ENCODE measurements at places on chromosomes 3 and 15.

DNA sequence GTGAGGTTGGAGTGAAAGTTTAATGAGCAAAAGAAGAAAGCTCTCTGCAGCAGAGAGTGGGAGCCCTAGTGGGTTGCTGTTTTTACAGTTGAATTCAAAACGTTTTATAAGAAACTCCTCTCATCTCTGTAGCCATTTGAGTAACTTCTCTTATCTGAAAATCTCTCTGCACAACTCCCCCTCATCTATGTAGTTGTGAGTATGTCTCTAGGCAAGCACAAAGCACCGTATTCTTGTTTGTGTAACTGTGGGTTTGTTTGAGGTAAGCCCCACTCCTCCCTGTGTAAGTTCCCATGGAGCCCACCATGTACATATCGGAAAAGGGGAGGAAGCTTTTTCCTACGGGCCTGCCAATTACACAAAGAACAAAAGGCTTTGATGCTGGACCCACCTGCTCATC lies 56.5 kb upstream of the GOLGA6L2 start:
- no peak for DNase-seq

DNA sequence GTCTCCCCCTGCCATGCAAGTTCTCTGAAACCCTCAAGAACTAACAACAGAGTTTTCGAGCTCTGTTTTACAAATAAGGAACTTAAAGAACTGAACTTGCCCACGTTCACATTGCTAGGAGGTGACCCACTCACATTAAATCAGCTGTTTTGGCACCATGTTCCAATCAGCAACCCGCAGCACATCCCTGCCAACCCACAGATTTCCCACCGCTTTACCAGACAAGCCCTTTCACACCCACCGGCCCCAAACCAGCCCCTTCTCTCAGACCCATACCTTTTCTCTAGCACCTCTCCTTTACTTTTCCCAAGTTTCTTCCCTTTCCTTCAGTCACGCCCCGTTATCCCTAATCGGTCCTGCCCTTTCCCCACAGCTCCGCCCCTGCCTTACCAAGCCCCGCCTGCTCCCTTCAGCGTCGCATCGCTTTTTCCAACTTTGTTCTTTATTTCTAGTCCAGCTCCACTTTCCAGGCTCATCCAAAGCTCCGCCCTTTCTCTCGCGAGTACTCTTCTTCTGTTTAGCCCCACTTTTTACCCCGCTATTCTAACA lies 804 bp upstream of the BRPF1 start:
- no peak for DNase-seq

- no peak for DNase-seq
These were observed 20.0 kb upstream of the KLF13 start for GRCh38 chr15:31306426-31307269.

DNA sequence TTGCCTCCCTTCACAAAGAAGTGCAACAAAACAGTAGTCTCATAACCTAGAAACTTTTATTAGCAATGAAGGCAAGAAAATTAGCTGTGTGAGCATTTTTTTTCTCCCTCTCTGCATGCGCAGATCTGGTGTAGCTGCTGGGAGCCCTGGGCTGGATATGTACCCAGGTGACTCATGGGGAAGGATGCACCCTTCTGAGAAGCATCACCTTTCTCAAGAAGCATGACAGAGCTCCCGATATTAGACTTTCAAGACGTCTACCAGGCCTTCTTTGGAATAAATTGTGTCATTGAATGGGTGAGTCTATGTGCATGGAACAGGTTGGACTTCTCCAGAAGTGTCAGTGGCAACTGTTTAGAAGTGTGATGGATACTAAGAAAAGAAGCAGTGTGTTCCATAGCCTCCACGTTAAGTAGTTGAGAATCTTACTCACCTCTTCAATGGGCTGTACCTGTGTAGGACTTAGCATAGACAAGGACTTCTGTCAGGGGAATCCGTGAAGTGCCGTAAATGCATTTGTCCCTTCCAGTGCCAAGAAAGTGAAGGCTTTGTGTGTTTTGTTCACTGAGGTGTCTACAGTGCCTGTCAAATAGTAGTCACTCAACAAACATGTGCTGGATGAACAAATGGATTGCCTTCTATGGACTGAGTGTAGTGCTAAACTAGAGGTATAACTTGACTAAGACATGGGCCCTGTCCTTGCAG lies 47.7 kb upstream of the RASGRP1 start:
- no peak for DNase-seq

- no peak for DNase-seq
These were observed 108.0 kb downstream of the STAG1 start for GRCh38 chr3:136644212-136644611.

GRCh38 chr3:183439515-183439914 lies 11.1 kb upstream of the MCF2L2 start:
- no peak for DNase-seq

DNA sequence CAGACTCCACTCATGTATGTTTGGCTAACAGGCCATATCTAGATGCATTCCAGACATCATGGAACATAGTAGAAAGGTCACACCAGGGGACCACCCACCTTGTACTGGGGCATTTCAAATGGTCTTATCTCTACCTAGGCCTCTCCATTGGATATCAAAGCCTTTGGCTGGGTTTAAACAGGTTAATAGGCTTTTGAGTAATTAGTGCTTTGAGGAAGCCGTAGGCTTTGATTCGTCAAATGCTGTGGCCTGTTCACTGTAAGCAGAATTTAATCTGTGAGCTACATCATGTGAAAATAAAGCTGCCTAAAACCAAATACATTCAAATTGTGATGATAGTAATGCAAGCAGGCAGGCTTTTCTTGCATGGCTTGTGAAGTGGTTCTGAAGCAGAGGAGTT lies 129.5 kb downstream of the ST8SIA2 start:
- no peak for DNase-seq

DNA sequence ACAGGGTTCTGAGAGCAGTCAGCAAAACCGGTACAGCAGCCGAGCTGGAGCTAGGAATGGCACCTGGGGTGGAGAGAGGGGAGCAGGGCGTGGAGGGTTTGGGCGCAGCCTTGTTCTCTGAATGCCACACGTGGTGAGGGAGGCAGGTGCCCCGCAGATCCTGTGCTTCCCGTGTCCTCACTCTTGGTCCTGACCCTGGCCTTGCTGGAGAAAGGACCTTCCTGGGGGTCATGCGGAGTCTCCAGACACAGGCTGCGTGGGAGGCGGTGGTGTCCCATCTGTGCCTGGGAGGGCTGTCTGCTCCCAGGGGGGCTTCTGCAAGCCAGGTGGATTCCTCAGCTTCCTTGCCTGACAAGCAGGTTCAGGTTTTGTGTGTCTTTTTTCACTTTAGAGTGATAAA lies 244.7 kb upstream of the LYSMD4 start:
- no peak for DNase-seq

DNA sequence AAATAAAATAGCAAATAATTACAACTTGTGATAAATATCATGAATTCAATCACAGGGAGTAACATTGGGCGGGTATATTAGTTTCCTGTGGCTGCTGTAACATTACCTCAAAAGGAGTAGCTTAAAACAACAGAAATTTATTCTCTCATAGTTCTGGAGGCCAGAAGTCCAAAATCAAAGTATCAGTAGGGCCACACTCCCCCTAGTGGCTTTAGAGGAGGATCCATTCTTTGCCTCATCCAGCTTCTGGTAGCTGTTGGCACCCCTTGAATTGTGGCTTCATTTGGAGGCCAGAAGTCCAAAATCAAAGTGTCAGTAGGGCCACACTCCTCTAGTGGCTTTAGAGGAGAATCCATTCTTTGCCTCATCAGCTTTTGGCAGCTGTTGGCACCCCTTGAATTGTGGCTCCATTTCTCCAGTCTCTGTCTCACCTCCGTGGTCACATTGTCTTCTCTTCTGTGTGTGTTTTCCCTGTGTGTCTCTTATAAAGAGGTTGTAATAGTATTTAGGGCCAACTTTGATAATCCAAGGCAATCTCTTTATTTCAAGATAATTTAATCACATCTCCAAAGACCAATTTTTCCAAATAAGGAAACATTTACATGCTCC lies 3.1 kb upstream of the CFAP20DC start:
- no peak for DNase-seq

- DNase-seq, result no peak
These were observed 12.9 kb downstream of the SEC11A start for GRCh38 chr15:84702961-84703482.

DNA sequence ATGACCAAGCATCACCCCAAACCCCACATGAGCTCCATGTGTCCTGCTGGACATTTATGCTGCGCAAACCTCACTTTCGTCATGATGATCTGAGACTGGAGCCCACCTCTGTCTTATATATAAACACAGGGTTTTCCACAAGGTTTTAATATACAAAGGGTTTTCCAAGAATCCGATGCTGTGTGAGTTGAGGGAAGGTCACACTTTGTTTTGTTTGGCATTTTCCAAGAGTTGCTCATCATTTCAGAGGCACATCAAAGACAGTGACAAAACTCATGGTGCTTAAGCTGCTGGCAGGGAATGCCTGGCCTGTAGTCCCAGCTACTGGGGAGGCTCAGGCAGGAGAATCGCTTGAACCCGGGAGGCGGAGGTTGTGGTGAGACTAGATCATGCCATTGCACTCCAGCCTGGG lies 20.0 kb downstream of the EFCC1 start:
- DNase-seq, result no peak

- DNase-seq, result no peak
These were observed 546.9 kb downstream of the IGSF11 start for GRCh38 chr3:118487734-118488133.

GRCh38 chr15:57133127-57133968 lies 214.9 kb downstream of the TCF12 start:
- no peak for DNase-seq

DNA sequence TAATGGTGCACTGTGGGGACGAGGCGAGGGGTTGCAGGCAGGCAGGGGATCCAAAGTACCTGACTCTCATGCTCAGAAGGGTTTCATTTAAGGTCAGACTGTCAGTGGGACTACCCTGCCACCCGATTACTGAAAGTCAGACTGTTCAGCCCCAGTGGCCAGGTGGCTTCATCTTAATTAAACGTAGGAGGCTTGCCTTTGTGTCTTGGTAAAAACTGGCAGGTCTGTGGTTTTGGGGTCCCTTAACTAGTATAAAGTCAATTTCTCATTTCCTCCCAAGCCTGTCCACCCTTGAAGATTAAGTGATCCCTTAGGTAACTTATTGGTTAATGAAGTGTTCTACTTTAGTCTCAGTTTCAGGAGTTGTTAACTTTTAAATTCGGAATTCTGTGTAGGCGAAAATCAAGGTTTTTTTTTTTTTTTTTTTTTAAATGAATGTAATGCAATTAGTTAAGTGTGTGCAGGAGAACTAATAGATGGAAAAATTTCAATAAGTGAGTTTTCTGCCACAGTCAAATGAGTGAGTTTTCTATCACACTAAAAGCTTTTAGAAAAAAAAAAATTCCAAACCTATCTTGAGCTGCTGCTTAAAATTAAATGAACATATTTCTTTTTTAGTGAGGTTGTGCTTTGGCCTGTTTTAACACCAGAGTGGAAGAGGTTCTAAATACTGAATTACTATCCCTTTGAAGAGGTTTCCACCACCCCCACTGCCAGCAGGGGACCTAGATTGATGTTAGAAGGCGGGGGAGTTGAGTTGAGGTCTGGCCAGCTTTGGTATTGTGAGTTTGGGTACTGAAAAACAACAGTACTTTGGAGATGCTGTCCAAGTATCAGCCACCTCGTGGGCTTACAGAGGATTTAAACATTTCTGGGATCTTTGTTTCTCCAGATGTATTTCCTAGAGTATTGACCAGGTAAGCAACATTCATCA lies 15.2 kb downstream of the ITPR1 start:
- no peak for DNase-seq

- no peak for DNase-seq
These were observed 30.2 kb upstream of the CA12 start for GRCh38 chr15:63411866-63412265.

GRCh38 chr3:49906073-49906743 lies 2.5 kb upstream of the MST1R start:
- DNase-seq, result no peak

GRCh38 chr3:133157716-133158115 lies 119.5 kb downstream of the TMEM108 start:
- no peak for DNase-seq
